T-cell (primary cell): ENCODE measurements at places on chromosomes 5 and 9. TPM values are rescaled to one million over a fixed set of nuclear protein-coding genes. Genes with fewer than 3 reads are reported as not detected.

GRCh38 chr5:166561759-166562158, 1729.7 kb upstream of the WWC1 start:
- no peak for DNase-seq

- DNase-seq, result no peak
Measured at GRCh38 chr9:84319632-84320031, 20.9 kb downstream of the SLC28A3 start.

DNA sequence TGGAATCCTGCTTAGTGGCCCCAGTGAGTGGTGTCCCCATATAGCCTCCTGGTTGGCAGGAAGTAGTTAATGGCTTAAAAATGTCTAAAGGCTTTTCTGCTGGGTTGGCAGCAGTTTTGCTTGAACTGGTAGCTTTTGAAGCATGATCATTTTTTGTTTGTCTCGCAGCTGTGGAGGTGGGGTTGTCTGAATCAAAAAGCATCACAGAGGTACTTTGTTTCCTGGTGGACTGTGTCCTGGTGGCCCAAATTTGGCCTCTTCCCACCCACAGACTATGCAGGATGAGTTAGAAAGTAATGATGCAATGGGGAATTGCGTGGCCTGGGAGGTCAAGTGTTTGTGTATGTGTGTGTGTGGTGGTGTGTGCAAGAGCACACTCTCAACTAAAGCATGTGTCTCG, 322.7 kb downstream of the ARHGEF28 start:
- no peak for DNase-seq

GRCh38 chr5:5980538-5980895, 397.8 kb downstream of the MED10 start:
- no peak for DNase-seq

DNA sequence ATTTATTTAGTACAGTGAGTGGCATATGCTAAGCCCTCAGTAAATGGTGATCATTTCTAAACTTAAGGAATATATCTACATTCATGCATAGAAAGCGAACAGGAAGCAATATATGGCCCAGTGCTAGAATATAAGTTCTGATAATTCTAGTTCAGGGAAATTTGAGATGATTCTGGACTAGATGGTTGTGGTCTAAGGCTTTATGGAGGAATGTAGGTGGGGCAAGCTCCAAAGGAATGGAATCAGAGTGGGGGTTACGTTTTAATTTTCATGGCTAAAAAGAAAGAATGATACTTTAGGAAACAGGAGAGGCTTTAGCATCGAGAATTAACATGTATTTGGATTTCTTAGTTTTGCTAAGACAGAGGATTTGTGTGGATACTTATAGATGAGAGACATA, 56.1 kb downstream of the MTREX start:
- no peak for DNase-seq

Gene SPATA31A3
- not detected for total RNA-seq

Gene N4BP3
- total RNA-seq, result 6.9 TPM

Gene TRPM3
- not detected for total RNA-seq
